Activated CD4-positive, alpha-beta T cell treated with anti-CD3 and anti-CD28 coated beads, Interleukin-2, amount 10 ng/mL, durations not matched to agents 7 days and 5 days (primary cell): ENCODE measurements at places on chromosomes 4 and X.

DNA sequence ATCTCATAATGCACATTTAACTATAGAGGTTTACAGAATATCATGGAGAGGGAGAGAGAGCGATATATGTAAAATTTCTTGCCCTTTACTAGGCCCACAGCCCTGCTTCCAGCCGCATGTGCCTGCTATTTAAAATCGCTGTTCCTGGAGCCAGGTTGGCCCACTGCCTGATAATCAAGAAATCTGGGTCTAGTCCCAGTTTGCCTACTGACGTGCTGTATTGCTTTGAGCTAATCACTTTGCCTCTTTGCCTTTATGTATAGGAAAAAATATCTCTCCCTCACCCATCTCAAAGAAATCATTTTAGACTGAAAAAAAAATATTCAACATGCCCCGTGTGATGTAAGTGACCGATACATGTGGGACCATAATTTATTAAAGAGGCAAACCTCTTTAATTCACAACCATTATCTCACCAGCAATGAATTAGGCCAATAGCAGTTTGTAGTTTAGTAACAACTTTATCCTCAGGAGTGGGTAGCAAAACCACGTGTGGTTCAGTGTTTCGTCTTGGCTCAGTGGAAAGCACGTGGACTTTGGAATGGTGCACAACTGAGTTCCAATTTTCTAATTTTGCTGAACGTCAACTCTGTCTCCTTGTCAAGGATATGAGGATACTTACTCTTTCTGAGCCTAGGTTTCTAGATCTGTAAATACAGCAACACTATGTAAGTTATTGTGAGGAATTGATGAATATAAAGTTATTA lies 62.6 kb downstream of the GRXCR1 start:
- H3K4me1 ChIP-seq: no peaks in the 10 kb centered on the region
- H3K27me3 ChIP-seq: no peaks in the 10 kb centered on the region
- no peak overlapping the region for H3K4me3 ChIP-seq

DNA sequence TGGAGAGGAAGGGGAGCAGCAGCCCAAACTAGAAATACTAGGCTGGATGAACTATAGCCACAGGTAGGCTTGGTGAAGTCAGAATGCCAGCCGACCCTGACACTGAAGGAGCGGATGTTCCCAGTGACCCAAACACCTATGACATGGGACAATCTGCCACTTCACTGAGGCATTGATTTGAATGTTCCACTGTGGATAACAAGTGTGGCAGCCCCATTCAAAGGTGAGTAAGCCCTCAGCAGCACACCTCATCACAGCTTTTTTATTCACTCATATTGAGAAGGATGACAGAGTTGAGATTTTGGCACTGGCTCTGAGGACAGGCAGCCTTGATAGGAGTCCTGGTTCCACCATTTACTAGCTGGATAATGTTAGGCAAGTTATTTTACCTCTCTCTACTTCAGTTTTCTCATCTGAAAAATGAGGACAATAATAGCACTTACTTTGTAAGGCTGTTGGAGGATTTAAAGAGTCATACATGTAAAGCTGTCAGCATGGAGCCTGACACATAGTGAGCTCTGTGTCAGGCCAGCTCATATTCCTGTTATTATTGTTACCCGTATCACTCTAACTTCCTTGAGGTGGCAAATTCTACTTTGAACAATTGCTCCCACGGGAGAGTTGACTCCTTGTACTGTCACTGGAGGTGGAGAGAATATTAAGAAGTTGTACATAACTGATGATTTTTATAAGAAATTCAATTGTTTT lies 114.6 kb downstream of the RASL11B start:
- H3K4me3 ChIP-seq: no peak overlapping the region
- no peaks in the 10 kb centered on the region for H3K36me3 ChIP-seq
- no peak for DNase-seq
- no peaks in the 10 kb centered on the region for H3K4me1 ChIP-seq
- H3K27ac ChIP-seq: no peak overlapping the region
- H3K27me3 ChIP-seq: no peaks in the 10 kb centered on the region

DNA sequence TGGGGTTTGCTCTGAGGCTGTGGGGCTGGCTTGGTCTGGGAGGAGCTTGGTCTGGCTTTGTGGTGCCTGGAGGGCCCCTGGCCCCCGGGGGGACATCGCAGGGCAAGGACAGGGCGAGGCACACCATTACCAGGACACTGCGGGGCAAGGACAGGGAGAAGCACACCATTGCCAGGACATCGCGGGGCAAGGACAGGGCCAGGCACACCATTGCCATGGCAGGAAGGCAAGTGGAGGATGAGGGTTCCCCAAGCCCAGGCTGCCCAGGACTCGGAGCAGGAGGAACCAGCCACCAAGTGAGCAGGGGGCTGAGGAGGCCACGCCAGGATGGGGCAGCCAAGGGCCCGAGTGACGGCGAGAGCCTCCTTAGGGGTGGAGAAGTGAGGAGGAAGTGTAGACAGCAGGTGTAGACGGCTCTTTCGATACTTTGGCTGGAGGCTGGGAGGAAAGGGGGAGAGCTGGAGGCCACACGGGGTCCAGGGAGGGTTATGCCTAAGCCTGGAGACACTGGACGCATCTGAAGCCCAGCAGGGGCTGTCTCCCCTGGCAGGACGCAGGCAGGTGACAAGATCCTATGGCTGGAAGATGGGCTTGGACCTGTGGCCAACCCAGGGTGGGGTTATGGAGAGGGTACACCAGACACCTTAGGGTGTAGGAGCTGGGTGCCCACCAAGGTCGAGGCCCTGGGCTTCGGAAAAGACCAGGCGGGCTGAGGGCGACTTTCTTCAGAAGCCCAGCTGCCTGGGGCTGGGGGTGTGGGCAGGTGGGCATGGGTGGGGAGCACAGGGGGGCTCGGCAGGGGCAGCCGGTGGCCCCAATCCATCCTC lies 7.3 kb downstream of the NKX1-1 start:
- H3K27me3 ChIP-seq: peaks cover 18% of the 10 kb centered on the region
- no peaks in the 10 kb centered on the region for H3K4me1 ChIP-seq

DNA sequence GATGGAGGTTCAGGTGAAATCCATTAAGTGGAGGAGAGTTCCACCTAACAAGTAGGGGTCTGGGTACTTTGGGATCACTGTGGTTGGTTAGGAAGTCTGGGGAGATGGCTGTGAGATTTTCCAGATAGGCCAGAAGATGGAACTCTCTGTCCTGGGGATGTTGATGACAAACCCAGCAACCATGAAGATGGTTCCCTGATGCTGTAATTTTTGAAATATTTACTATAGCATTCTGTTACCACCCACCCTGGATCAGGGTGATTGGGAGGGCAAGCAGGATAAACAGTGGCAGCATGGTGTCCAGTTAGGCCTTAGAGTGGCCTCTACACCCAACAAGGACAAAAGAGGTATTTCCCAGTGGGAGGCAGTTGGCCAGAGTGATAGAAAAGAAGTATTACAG lies 15.9 kb upstream of the NELFA start:
- peaks cover 56% of the 10 kb centered on the region for H3K27me3 ChIP-seq
- H3K4me3 ChIP-seq: no peak overlapping the region
- H3K4me1 ChIP-seq: no peaks in the 10 kb centered on the region
- no peak for DNase-seq
- no peak overlapping the region for H3K27ac ChIP-seq

GRCh38 chr4:7330811-7331681 lies 103.7 kb downstream of the PSAPL1 start:
- no peaks in the 10 kb centered on the region for H3K4me1 ChIP-seq
- no peak for DNase-seq
- H3K27ac ChIP-seq: no peak overlapping the region
- H3K36me3 ChIP-seq: no peaks in the 10 kb centered on the region
- H3K27me3 ChIP-seq: no peaks in the 10 kb centered on the region

GRCh38 chr4:109185548-109185947 lies 116.9 kb downstream of the COL25A1 start:
- no peak overlapping the region for H3K4me3 ChIP-seq
- H3K4me1 ChIP-seq: no peaks in the 10 kb centered on the region
- peaks cover 7% of the 10 kb centered on the region for H3K27me3 ChIP-seq
- H3K27ac ChIP-seq: no peak overlapping the region
- no peaks in the 10 kb centered on the region for H3K36me3 ChIP-seq

DNA sequence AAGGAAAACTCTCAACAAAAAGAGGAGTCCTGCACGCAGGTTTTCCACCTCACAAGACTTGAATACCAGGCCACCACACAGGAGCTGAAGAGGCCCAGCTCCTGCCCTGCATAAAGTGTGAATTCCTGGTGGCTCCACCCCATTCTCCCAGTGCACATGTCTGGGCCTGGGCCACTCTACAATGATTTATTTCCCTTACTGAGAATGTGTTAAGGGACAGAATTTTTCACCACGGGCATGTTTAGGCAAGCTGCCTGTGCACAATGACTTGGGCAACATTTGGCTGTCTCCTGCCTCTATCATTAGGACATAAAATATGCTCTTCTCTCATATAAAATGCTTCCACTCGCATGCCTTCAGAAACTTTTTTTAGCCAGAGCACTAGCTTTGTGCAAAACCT lies 197.1 kb downstream of the SLC7A11 start:
- H3K36me3 ChIP-seq: no peaks in the 10 kb centered on the region
- H3K27me3 ChIP-seq: no peaks in the 10 kb centered on the region
- no peak overlapping the region for H3K4me3 ChIP-seq

DNA sequence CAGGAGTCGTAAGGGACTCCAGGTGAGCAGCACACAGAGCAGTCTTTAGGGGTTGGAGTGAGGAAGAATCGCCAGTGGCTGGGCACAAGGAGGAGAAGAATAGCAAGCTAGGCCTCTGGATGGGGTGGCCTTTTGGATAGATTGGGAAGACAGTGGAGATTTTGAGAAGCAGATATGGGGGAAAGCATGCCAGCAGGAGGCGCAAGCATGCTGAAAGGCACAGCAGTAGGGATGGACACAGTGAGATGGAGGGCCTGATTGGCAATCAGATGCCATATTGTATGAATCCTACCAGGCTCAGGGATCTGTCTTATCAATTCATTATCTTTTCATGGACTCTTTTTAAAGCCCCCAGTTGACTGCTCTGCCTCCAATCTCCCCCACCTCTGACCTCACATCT lies 60.4 kb upstream of the MAGEA4 start:
- DNase-seq: no peak
- H3K36me3 ChIP-seq: no peaks in the 10 kb centered on the region
- no peaks in the 10 kb centered on the region for H3K4me1 ChIP-seq
- no peaks in the 10 kb centered on the region for H3K27me3 ChIP-seq

GRCh38 chrX:44570522-44570921 lies 27.9 kb upstream of the FUNDC1 start:
- no peaks in the 10 kb centered on the region for H3K4me1 ChIP-seq
- no peak overlapping the region for H3K4me3 ChIP-seq
- DNase-seq: no peak
- H3K27ac ChIP-seq: no peak overlapping the region
- H3K36me3 ChIP-seq: no peaks in the 10 kb centered on the region

DNA sequence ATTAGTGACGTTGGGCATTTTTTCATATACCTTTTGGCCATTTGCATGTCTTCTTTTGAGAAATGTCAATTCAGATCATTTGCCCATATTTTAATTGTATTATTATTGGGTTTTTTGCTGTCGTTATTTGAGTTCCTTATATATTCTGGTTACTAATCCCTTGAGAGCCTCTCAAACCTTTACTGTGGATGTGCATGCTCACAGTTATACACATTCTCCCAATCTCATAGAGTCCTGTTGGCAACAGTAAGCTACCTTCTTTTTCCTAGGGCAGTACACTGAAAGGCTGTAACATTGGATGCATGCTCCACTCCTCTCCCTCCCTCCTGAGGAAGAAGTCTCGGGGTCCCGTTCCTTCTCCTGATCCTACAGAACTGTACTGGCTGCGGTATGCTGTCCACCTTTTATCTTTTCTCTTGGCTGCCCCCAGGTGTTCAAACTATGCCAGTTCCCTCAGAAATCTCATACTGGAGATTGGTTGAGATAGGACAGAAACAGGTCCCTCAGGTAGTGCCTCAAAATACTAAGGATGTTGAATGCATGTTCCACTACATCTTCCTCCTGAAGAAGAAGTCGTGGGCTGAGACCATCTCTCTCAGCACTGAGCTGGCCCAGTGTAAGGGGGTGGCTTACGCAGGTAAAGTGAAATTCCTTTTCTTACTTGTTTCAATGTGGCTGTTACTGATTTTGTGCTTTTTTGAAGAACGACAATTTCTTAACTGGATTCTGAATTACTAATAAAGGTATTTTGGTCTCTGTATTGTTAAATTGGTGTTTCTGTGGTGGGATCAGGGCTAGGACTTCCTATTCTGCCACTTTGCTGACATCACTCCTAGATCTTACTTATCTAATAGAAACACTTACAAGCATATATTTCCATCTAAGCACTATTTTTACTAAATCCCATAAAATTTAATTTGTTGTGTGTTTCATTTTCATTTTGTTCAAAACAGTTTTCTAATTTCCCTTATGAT lies 145.4 kb upstream of the HUWE1 start:
- H3K27ac ChIP-seq: no peak overlapping the region
- H3K27me3 ChIP-seq: no peaks in the 10 kb centered on the region
- peaks cover 14% of the 10 kb centered on the region for H3K4me1 ChIP-seq

DNA sequence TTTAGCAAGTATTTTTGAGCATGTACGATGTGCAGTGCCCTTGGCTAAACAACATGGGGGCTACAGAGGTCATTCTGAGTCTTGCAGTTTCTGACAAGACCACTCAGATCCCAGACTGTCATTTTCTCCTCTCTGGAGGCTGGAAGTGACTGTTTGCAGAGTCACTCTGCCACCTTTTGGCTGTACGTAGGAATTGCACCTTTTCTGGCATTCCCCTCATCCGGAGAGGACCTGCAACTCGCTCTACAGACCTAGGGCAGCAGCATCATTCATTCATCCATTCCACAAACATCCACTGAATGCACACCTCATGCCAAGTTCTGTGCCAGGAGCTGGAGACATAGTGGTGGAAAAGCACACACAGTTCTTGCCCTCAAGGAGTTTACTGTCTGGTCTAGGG lies 160.4 kb upstream of the GPR101 start:
- peaks cover 2% of the 10 kb centered on the region for H3K27me3 ChIP-seq
- H3K27ac ChIP-seq: no peak overlapping the region
- no peaks in the 10 kb centered on the region for H3K36me3 ChIP-seq
